ENCODE measurements at places on chromosomes 12 and 14.

DNA sequence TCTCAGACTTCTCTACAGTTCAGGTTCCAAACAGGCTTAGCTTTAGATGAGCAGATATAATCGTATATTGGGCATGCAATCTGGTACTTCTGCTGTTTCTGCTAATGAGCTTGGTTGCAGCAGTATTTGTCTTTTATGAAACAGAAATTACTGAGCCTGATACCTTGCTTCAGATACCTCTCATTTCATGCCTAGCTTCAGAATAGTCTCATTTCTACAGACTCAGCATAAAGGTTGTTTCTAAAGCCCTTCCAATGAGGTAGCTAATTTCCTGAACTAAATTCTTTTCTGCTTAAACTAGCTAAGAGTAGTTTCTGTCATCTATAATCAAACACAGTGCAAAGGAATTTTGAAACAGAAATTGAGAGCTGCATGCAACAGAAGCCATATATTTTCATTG, 275.0 kb upstream of the KITLG start:
- DNase-seq, result no peak

- DNase-seq, result no peak
Observed at GRCh38 chr12:34396006-34396860, 373.9 kb downstream of the ALG10 start.

DNA sequence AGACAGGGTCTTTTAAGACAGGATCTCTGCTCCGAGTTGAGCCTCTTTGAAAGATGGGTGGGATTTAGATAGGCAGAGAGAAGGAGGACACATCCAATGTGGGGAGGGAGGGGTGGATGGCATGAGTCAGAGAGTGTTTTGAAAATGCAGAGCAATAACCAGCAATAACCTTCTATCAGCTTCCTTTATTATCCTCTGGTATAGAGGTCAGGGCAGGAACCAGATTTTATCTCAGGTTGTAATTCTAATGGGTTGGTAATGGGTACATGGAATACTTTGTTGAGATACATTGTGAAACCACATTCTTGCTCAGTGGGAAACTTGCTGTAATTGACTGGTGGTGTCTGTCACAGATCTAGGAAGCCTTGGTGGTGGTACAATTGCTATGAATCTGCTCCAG, 37.6 kb upstream of the CCDC63 start:
- no peak for DNase-seq

DNA sequence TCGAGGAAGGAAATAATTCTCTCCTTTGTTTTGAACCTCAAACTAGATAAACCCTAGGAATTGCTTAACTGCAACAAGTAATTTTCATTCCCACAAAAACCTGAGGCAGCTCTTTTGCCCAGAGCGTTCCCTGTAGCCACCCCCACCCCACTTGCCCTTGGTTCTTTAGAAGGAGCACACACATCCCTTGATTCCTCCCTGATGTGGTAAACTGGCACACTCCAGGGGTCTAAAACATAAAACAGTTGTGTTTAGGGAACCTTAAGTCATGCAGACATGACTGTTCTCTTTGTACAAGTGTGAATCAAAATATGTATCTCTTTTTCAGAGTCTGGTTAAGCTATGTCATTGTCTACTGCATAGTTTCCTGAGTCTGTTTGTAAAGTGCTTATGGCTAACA, 14.0 kb downstream of the MAPK1IP1L start:
- no peak for DNase-seq
